ENCODE measurements at places on chromosomes 5 and 9. TPM values are rescaled to one million over a fixed set of nuclear protein-coding genes. Genes with fewer than 3 reads are reported as not detected.

HDHD3 gene
- 25.6 TPM for total RNA-seq

CPLANE1 gene
- 5.9 TPM for total RNA-seq

RPS23 gene
- 3,682 TPM for total RNA-seq

ERCC8 gene
- 13.7 TPM for total RNA-seq

CNTLN gene
- total RNA-seq: 4.5 TPM
